ENCODE measurements at places on chromosomes 16 and 17.

GRCh38 chr17:65278050-65278819 is 141.1 kb downstream of the RGS9 start:
- no peak for DNase-seq

DNA sequence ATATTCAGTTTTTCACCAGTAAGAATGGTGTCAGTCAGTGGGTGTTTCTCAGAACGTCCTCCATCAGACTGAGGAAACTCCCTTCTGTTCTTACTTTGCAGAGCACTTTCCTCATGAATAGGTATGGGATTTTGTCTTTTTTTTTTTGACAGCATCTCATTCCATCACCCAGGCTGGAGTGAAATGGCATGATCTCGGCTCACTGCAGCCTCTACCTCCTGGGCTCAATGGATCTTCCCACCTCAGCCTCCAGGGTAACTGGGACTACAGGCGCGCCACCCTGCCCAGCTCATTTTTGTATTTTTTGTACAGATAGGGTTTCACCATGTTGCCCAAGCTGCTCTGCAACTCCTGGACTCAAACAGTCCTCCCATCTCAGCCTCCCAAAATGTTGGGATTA is 130.3 kb downstream of the ZNF778 start:
- no peak for DNase-seq

- no peak for DNase-seq
Observed at GRCh38 chr16:73873643-73874042, 423.0 kb upstream of the PSMD7 start.

GRCh38 chr16:69324013-69324531 is 6.3 kb downstream of the PDF start:
- no peak for DNase-seq

DNA sequence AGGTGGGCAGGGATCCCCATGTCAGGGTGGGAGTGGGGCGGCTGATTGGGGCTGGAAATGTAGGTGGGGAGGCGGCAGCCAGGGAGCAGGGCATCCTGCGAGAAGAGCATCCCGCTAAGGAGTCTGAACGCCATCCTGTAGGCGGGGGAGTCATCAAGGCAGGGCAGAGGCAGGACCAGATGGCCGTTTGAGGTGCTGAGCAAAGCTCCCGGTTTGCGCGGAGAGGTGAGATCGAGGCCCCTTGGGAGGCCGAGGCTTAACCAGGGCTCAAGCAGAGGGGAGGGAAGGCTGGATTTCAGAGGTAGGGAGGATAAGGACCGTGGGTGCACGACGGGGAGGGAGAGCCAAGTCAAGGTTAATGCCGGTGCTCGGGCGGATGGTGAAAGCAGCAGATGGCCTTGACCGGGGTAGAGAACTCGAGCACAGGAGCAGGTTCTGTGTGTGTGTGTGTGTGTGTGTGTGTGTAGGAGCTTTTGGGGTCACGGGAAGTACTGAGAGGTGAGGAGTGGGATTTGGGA is 472 bp upstream of the NME2 start:
- no peak for DNase-seq

GRCh38 chr17:50680126-50680525 is 27.6 kb downstream of the ANKRD40 start:
- no peak for DNase-seq

DNA sequence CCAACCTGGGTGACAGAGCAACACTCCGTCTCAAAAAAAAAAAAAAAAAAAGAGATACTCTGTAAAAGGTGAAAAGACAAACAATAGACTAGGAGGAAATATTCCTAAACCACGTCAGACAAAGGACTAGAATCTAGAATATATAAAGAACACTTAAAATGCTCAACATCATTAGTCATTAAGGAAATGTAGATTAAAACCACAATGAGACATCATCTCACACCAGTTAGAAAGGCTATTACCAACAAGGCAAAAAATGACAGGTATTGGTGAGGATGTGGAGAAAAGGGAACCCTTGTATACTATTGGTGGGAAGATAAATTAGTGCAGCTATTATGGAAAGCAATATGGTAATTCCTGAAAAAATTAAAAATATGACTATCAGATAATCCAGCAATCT is 903.1 kb upstream of the SOX9 start:
- no peak for DNase-seq

DNA sequence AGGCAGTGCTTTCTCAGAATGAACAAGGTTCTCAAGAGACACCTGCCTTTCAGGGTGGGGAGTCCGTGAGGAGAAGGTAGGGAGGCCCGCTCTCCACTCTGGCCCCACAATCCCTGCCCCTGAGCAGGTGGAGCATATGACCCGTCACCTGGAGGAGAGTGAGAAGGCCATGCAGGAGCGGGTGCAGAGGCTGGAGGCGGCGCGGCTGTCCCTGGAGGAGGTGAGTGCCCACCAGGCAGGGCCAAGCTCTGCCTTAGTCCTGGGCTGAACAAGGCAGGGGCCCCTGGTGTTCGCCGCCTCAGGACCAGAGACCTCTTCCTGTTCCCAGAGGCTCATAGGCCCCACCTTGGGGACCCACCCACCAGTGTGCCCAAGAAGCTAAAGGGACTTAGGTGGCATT is 2.5 kb upstream of the RAC3 start:
- DNase-seq: no peak

- DNase-seq: no peak
Observed at GRCh38 chr16:84569382-84569987, 48.4 kb downstream of the COTL1 start.

DNA sequence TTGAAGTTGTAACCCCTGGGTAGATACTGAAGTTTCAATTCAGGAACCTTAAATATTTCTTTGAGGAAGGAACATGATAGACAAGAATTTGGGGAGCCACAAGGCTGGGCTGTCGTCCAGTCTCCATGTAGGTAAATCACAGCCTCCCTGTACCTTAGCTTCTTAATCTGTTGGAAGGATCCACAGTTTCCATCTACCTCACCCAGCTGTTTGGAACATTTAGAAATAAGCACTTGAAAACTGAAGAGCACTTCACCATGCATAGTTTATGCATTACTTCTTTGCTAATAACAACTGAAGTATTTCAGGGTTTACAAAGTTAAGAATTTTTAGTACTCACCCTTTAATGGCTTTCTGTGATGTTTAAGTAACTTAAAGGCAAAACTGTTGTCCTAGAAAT is 17.2 kb downstream of the TXNDC11 start:
- no peak for DNase-seq

GRCh38 chr17:19766016-19766415 is 17.9 kb upstream of the ALDH3A1 start:
- DNase-seq: no peak

GRCh38 chr17:61482467-61482866 is 30.2 kb downstream of the TBX4 start:
- DNase-seq: no peak

DNA sequence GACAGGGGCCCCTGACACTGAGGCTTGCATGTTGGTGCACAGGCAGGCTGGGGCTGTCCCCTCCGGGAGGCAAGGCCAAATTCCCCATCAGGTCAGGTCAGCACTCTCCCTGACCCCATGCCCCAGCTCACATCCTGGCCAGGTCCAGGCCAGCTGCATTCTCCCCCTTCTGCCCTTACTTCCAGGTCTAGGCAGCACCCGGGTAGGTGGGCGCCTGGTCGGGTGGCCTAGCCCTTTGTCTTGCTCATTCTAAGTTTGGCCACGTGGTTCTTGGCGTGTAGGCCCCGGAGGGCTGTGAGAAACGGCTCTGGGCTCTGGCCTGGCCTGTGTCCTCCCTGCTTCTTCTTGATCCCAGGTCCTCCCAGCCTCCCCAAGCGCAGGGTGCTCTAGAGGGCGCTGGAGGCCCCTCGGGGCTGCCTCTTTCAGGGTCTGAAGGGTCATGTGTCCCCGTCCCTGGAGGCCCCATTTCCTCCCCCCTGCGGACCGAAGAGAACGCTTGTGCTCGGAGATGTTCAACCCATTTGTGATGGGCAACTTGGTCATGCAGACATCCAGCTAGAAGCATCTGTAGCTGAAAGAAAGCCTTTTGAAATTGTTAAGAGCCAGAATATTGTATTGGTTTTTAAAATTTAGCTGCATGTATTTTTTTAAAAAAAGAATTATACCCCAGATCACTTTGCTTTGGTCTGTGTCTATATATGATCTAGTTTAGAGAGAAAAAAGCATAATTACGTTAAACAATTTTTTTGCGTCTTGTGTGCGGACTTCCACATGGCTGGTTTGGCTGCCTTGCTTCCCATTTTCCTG is 6.7 kb downstream of the BAHCC1 start:
- no peak for DNase-seq

GRCh38 chr16:88951989-88952388 is 25.0 kb downstream of the CBFA2T3 start:
- DNase-seq: no peak

DNA sequence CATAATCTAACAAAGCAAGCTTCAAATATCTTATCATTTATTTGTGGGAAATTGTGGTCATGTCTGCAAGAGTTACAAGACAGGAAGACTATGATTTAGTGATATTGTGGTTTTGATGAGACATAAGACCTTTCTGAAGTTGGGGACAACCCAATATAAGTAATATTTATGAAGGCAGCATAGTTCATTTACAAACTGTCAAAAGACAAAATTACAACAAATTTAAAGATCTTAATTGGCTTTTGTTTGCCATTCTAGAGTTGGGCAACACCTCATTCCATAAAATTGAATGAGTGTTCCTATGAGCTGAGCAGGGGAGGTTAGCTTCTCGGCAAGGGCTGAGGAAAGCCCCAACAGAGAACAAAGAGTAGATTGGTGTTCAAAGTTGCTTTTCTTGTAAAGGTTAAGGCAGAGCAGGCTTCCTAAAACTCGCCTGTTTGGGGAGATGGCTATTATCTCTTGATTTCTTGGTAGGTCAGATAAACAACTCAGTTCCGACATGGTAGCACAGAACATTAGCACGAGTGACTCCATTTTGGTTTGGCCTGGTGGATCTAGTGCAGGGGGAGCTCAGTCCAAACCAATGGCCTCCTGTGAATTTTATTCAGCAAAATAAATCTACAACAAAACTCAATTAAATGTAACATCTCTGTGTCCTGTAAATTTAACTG is 10.9 kb upstream of the MMD start:
- no peak for DNase-seq

DNA sequence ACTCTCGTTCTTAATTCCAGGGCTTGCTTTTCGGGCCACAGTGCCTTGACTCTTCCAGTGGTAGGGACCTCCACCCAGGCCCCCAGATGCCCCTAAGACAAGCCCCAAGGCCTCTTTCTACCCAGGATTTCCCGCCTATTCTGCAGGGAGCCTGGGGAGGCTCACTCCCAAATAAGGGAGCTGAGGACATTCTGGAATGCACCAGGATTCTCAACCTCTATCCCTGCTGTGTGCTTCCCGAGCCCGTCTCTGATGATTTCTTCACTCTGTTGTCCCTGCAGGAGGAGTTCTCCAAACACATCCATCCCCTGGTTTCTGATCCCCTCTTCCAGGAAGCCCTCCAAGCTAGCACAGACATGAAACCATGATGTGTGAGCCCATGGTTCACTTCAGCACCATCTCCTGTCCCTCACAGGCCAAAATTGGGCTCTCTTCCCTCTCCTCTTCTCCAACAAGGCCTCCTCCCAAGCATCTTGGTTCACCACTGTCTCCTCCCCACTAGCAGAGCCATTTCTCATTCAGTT is 255.9 kb downstream of the KATNIP start:
- DNase-seq: no peak

GRCh38 chr16:79320956-79321355 is 279.6 kb downstream of the MAF start:
- no peak for DNase-seq

GRCh38 chr16:69595127-69596036 is 29.6 kb downstream of the NFAT5 start:
- no peak for DNase-seq

DNA sequence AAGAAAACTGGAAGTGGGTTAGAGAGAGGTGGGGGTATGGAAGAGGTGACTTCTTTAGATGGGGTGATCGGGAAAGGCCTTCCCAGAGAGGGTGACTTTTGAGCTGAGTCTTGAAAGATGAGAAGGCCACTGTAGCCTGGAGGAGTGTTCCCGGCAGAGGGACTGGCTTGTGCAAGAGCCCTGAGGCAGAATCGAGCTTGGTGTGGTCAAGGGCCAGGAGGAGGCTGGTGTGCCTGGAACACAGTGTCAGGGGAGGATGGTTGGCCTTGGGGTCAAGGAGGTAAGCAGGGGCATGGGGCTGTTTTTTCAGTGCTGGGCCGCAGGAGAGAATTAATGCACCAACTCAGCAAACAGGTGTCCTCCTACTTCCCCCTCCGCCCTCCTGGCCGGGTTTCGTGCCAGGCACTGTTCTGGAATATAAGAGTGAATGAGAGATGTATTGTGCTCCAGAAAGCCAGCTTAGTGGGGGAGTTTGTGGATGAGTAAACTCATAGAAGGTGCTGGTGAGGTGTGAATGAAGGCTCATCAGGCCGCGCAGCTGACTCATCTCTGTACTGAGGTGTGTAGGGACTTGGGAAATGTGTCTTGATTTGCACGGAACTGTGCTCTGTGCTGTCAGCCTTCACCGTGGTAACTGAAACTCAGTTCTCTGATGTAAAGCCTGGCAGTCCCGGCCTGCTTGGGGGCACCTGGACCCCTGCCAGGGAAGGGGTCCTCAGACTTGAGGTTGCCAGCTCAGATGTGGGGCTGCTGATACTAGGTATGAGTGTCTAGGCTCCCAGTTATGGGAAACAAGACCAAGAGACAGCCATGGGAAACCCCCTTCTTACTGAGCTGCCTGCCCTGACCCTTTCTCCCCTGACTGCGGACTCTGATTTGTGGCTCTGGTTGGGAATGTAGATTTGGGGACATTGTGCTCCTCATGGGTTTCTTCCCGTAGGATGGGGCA is 15.3 kb downstream of the KSR1 start:
- DNase-seq: no peak

DNA sequence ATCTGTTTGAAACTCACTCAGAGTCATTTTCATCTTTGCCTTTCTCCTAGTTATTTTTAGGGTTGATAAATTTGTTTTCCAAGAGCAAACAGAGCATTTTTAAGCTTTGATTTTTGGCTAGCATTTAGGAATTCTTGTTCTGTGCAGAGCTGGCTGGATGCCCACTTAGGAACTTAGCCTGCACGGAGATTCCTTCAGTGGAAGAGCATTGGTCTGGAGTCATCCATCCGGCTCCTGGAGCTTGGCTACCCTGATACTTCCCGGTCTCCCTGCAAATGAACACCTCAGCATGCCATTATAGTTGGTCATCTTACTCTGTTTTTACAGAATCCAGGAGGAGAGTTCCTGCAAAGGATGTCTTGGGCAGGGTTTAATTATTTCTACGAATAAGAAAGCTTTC is 57.1 kb downstream of the SPECC1 start:
- no peak for DNase-seq

DNA sequence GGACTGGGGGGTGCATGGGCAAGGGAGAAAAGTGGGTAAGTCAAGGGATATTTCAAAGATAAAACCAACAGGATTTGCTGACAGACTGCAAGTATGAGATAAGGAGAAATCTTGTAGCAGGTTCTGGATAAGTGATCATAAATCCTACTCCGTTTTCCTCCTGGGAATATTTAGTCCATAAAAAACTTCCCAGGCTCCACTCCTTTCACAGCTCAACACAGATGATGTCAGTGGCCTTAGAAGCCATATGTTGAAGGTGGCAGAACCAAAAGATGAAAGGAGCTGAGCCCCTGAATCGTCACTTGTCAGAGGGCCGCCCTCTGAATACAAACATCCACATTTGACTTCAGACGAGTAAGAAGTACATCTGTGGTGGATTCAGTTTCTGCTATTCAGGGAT is 71.7 kb downstream of the GRIN2A start:
- no peak for DNase-seq

GRCh38 chr16:27408012-27408601 is 6.1 kb downstream of the IL21R start:
- DNase-seq: no peak

- no peak for DNase-seq
Observed at GRCh38 chr17:41835214-41835799, 725 bp downstream of the NT5C3B start.

GRCh38 chr17:40952661-40953060 is 14.1 kb downstream of the KRT39 start:
- no peak for DNase-seq
